ENCODE measurements at places on chromosomes 6 and 20. TPM values are rescaled to one million over a fixed set of nuclear protein-coding genes. Genes with fewer than 3 reads are reported as not detected.

RIMS4 gene
- total RNA-seq = not detected

HLA-DRB5 gene
- not detected for total RNA-seq

VEGFA gene
- total RNA-seq = 183 TPM

ALDH5A1 gene
- 0.64 TPM for total RNA-seq

VGLL2 gene
- not detected for total RNA-seq

VSX1 gene
- not detected for total RNA-seq

ME1 gene
- 20.0 TPM for total RNA-seq

BPIFB2 gene
- not detected for total RNA-seq

F13A1 gene
- total RNA-seq = 0.32 TPM

DPPA5 gene
- total RNA-seq = not detected

ENPP4 gene
- total RNA-seq = 0.39 TPM

ZNF341 gene
- total RNA-seq = 2.8 TPM

ATRN gene
- 38.3 TPM for total RNA-seq

GABRR1 gene
- total RNA-seq = not detected

GUCA1A gene
- not detected for total RNA-seq

GID8 gene
- 21.1 TPM for total RNA-seq

ATF6B gene
- 43.1 TPM for total RNA-seq

NRSN2 gene
- total RNA-seq = 66.2 TPM

POLR1H gene
- total RNA-seq = 25.7 TPM

ADGRF5 gene
- 3.2 TPM for total RNA-seq

DNAH8 gene
- total RNA-seq = not detected

ANKRD66 gene
- not detected for total RNA-seq

SLC12A5 gene
- not detected for total RNA-seq

PRR18 gene
- not detected for total RNA-seq

HLA-DQB1 gene
- total RNA-seq = 0.32 TPM

SLC52A3 gene
- total RNA-seq = not detected
